Thoracic aorta (tissue), 2 donors: ENCODE measurements at places on chromosomes 7 and 10.

DNA sequence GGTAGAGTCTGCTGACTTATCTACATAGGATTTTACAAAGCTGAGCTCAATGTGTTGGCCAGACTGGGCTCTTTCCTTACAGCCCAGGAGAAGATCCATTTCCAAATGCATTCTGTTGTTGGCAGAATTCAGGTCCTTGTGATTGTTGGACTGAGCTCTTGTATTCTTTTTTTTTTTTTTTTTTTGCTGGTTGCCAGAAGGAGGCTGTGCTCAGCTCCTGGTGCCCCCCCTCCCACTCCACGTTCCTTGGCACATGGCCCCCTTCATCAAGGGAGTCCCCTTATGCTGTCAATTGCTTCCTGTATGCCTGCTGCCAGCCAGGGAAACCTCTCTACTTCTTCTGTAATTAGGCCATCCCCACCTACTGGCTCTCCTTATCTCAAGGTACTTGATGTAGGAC is 518.1 kb upstream of the AKR1E2 start:
- no peak for DNase-seq

- DNase-seq: no peak
Measured at GRCh38 chr7:138903186-138903820, 77.9 kb downstream of the KIAA1549 start.

DNA sequence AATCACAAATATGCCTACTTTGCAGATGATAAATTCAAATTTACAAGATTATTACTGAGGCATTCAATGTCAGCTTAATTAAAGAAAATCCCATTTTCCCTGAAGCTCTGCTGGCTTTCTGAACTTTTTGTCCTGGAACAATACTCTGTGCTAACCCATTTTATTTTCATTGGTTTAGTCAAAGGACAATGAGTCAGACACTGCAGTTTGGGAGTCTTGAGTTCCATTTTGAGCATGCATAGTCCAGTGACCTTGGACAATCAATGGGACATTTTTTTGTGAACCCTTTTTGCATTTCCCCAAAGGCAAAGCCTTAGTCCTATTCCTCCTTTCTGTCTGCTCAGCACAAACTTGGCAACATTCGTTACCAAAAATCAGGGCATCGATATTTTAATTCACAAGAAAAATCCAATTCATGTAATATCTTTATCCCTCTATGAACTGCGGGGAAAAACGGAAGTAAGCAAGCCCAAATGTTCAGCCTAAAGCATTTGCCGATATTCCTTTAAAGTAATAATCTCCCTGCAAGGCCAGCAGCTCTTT is 339.8 kb downstream of the RNLS start:
- DNase-seq: no peak

GRCh38 chr7:1248143-1248915 is 15.7 kb downstream of the UNCX start:
- no peak for DNase-seq

DNA sequence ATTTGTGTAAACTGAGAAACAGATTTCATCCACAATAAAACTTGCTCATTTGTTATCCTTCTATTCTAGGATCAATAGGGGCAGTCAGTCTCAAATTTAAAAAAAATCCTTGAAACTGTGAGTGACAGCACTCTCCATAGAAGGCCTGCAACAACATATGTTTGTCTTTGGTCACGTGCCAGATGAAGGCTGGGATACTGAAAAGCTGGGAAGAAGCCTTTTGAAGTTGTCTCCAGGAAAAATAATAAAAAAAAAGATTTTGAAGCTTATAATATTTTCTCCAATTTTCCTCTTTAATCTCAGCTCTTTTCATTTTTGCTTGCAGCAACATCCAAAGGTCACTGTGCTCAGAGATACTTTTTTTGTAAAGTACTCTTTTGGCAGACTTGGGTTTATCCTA is 128.6 kb upstream of the SLC26A5 start:
- DNase-seq: no peak

GRCh38 chr7:149126662-149127266 is 640 bp upstream of the ZNF425 start:
- DNase-seq: peak; percentile 2

GRCh38 chr7:146641491-146641890 is 524.9 kb downstream of the CNTNAP2 start:
- no peak for DNase-seq

DNA sequence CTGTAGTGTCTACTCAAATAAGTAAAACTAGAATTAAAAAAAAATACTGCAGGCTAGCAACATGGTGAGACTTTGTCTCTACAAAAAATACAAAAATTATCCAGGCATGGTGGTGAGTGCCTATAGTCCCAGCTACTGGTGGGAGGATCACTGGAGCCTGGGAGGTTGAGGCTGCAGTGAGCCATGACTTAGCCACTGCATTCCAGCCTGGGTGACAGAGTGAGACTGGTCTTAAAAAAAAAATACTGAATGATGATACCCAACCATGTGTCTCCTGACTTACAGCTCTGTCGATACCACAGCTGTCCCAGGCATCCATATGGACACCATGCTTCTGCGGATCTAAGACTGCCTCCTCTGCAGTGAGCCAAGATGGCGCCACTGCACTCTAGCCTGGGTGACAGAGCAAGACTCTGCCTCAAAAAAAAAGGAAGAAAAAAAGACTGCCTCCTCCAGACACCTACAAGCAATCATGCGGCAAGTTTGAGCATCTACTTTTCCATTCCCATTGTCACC is 7.9 kb upstream of the FRAT1 start:
- DNase-seq: no peak

- DNase-seq: no peak
Measured at GRCh38 chr7:14380881-14381280, 391.4 kb upstream of the ETV1 start.

- DNase-seq: no peak
Measured at GRCh38 chr10:58651040-58651439, 138.4 kb downstream of the BICC1 start.

DNA sequence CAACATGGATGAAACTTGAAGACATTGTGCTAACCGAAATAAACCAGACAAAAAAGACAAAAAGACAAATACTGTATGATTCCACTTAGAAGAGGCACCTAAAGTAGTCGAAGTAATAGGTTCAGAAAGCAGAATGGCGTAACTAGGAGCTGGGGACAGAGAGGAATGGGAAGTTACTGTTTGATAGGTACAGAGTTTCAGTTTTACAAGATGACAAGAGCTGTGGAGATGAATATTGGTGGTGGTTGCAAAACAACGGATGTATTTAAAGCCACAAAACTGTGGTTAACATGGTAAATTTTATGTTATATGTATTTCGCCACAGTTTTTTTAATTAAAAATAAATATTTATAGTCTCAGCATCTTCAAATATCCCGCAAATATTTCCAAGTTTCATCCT is 64.1 kb upstream of the DIP2C start:
- DNase-seq: no peak

GRCh38 chr7:44533301-44534055 is 7.7 kb downstream of the NPC1L1 start:
- no peak for DNase-seq

- no peak for DNase-seq
Measured at GRCh38 chr7:131504157-131504899, 52.1 kb downstream of the PODXL start.

GRCh38 chr10:112343056-112343806 is 30.7 kb upstream of the ACSL5 start:
- no peak for DNase-seq

DNA sequence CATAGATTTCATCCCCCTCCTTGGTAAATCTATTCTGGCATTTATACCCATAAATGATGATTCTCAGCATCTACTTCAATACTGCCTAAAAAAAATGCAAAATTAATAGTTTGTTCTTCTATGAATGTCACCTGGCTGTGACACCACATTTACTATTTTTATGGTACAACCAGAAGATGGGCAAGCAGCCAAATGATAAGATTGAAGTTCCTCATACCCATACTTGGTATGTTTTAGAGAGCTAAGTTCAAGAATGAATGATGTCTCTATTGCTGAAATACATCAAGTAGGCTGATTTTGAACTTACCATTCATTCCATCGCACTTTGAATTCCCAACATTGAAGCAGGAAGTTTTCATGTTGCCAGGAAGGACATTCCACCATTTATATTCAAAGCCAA is 134.2 kb downstream of the ELAPOR2 start:
- DNase-seq: no peak

DNA sequence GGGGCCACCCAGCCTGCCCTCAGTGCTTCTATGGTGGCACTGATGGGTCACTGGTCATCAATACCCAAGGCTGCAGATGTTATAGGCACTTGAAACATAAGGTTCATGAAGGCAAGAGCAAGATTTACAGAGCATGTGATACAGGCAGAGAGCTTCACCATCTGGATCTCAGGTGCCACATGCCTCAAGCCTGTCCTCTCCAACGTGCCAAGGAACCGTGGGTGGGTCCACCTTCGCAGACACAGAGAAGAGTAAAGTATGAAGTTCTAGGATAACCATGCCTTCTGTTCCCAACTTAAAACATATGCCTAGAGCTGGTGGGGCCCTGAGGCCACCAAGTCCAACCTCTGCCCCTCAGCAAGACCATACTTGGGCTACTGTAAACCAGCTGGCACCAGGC is 26.7 kb upstream of the CDH23 start:
- no peak for DNase-seq

GRCh38 chr7:77687747-77688144 is 8.5 kb upstream of the RSBN1L start:
- DNase-seq: no peak

DNA sequence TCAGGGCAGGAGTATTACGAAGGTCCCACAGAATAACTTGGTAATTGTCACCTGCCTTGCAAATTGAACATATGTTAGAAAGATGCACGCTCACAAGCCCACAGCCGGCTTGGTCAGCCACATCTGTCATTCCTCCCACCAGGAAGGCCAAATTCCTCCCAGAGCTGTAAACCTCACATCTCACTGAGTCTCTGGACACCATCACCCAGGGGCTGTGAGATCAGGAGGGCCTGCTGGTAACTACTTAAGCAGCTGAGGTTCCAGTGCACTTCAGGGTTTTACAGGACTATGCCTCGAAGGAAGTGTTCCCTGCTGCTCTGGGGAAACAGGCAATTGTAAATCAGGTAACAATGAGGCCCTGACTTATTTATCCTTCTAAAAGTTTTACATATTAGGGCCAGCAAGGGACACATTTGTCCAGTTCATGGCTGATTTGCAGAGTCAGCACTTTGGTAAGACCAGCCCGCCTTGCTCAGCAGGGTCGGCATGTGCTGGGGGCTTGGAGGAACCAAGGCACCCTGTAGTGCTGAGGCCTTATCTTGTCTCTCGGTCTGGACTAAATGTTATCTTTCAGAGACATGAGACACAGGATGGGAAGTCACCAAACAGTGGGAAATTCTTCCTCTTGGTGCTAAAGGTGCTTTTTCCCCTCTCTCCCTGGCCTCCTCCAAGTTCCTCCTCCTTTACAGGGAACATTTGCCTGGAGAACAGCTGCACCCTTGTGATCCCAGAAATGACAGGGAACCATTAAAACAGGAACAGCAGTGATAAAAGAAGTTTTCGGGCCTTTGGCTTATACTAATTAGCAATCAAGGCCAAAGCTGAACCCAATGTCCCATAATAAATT is 34.3 kb downstream of the PYROXD2 start:
- DNase-seq: no peak

- DNase-seq: no peak
Measured at GRCh38 chr7:52431082-52431815, 604.2 kb upstream of the POM121L12 start.
